Adrenal gland (tissue), 19 donors: ENCODE measurements at places on chromosomes 2 and 18.

DNA sequence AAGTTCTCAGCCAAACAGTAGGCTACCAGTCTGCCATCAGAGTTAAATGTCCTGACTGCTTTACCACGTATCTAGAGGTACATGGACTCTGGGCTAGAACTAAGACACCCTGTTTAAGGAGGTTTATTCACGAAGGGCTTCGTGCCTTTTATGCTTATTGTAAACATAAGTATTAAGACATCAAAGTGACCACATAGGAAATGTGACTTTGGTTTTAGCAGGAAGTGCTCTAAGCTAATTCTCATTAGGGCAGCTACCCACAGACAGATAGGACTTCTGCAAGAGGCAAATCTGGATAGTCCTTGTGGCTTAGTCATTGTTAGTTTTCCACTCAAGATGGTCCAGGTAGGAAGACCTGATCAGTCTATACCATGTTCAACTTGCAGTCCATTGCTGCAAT is 233.3 kb upstream of the MGAT5 start:
- no peak for DNase-seq

DNA sequence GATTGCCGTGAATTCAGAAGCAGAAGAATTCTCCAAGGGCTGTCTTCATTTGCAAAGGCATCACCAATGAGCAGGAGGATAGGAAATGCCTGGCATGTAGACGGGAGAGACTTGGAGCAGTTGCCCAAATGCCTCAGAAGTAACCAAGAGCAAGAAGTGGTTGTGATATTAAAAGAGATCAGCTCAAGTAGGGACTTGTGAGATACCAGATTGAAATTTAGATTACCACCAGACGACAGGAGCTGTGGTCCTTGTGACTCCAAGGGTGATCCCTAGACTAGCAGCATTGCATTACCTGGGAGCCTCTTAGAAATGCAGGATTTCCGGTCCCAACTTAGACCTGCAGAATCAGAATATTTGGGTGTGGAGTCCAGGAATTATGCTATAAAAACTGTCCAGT is 228.6 kb upstream of the EPAS1 start:
- no peak for DNase-seq

- no peak for DNase-seq
Measured at GRCh38 chr18:31606265-31606664, 14.6 kb downstream of the TTR start.

- DNase-seq, result no peak
Measured at GRCh38 chr2:26993768-26994167, 23.3 kb downstream of the MAPRE3 start.

GRCh38 chr2:128643221-128644065 is 324.8 kb upstream of the HS6ST1 start:
- no peak for DNase-seq

GRCh38 chr2:237872178-237872887 is 12.9 kb downstream of the RAMP1 start:
- DNase-seq, result no peak

DNA sequence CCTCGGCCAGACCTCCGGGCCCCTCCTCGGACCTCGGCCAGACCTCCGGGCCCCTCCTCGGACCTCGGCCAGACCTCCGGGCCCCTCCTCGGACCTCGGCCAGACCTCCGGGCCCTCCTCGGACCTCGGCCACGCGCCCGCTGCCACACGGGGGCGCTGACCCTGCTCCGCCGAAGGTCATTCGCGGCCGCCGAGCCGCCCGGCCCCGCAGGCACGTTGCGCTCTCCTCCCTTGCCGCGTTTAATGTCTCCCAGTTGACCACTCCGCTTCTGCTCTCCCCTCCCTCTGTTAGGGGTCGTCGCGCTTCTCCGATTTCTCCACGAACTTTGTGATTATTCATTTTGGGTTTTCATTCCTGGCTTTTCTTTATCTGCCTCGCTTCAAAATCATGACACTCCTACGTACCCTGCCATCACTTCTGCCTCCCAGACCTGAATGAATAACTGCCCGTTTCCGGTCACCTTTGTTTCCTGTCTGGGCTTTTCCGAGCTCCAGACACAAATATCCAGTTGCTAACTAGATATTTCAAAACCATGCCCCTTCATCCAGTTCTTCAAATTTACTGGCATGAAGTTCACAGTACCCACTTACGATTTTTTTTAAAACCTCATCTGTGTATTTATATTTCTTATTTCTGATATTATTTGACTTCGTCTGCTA is 14.8 kb upstream of the COLEC12 start:
- DNase-seq, result no peak

DNA sequence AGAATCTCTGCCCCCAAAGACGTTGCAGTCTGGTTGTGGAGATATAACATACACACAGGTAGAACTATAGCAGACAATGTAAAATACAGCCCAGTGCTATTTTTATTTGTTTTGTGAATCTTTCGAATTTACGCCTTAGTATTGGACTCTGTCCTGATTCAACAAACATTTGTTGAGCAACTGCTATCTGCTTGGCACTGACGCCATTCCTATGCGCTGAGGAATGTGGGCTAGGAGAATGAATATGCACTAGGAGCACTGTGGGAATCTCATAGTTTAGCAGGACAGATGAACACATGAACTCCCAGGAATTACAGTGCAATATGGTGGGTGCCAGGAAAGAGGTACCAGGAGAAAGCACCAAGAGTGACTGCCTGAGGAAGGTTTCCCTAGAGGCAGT is 181.7 kb upstream of the SIX3 start:
- DNase-seq, result no peak

DNA sequence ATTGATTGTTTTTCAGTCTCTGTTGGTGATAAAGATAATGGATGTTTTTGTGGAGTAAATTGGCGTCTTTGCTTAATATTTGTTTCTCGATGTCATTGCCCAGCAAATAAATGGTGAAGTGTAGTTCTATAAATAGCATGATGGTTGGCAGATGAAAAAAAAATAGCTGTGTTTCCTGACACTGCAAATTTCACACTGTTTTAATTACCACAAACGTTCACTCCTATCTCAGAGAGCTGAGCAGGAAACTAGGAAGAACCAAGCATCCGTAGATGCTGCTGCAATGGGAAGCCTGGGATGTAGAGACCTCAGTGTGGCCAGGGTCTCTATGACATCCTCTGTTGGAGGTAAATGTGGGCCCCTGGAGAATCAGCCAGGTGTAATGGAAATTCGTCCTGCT is 183.2 kb downstream of the CYRIA start:
- DNase-seq, result no peak

DNA sequence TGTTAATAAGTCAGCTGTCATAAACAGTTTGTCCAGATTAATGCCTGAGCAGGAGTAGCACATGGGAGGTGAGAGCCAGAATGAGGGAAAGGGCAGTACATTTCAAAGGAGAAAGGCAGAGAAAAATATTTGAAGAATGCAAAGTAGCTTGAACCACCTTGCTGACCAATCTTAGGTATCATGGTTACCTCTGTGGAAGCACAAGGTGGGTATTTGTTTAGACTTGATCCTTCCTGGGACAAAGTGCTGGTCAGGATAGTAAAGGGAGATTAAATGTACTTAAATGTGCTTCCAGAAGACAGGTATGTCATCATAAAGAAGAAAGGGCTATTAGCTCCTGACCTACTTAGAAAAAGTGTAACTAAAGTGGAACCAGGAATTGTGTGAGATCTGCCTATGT is 105.0 kb downstream of the LRRTM1 start:
- DNase-seq, result no peak

GRCh38 chr2:46939626-46940359 is 24.2 kb upstream of the MCFD2 start:
- DNase-seq, result peak; percentile 66

- DNase-seq, result no peak
Measured at GRCh38 chr2:155412598-155412997, 714.1 kb downstream of the KCNJ3 start.

DNA sequence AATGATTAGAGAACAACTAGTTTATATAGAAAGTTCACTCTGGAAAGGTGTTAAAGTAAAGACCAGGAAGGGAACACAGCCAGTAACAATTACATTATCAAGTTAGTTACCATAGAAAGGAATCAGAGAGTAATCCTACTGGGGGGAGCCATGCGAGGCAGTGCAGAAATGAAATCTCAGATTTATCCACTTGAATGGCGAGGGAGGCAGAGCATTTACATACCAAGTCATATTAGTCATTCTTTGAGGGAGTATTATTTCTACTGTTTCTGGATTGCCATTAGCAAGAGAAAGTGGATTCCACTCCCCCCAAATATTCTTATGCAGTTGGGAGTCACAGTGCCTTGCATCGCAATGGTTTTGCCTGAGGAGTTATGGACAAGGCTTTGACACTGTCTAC is 472.7 kb upstream of the TRIB2 start:
- DNase-seq, result no peak

GRCh38 chr18:10099539-10100140 is 185.8 kb downstream of the VAPA start:
- DNase-seq, result no peak

- no peak for DNase-seq
Measured at GRCh38 chr2:194383401-194383800, 1273.6 kb upstream of the SLC39A10 start.
